ENCODE measurements at places on chromosomes 6 and 20.

GRCh38 chr6:118565311-118565960 lies 17.3 kb downstream of the PLN start:
- no peak for DNase-seq

DNA sequence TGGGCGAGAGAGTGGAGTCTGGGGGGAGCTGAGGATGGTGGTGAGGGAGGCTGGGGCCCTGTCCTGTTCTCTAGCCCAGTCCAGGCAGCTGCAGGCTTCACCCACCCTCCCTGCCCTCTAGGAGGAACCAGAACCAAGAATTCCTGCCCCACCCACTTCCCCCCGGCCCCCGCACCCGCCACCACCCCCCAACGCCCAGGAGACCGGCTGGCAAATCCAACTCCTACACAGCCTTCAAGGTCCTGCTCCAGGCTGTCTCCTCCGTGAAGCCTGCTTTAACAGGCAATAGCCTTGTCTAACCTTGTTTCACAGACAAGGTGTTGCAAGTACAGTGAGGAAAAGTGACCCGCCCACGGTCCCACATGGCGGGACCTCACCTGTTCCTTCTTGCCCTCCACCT lies 2.4 kb downstream of the SPDEF start:
- DNase-seq, result no peak

DNA sequence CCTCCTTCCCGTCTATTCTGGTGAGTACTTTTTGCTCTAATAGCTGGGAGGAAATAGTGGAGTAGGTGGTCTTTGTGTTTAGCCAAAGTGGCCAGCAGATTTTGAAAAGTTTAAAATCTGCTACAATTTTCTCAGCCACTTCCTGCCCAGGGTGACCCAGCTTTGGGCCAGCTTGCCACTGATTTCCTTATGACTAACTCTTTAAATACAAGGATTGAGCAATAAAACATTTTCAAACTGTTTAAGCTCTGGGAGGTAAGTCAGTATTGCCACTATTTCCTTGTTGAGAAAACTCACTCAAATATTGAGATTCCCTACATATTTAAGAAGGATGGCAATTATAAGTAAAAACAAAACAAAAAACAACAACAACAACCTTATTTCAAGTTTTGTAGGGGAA lies 54.5 kb downstream of the TRMT11 start:
- DNase-seq, result no peak

DNA sequence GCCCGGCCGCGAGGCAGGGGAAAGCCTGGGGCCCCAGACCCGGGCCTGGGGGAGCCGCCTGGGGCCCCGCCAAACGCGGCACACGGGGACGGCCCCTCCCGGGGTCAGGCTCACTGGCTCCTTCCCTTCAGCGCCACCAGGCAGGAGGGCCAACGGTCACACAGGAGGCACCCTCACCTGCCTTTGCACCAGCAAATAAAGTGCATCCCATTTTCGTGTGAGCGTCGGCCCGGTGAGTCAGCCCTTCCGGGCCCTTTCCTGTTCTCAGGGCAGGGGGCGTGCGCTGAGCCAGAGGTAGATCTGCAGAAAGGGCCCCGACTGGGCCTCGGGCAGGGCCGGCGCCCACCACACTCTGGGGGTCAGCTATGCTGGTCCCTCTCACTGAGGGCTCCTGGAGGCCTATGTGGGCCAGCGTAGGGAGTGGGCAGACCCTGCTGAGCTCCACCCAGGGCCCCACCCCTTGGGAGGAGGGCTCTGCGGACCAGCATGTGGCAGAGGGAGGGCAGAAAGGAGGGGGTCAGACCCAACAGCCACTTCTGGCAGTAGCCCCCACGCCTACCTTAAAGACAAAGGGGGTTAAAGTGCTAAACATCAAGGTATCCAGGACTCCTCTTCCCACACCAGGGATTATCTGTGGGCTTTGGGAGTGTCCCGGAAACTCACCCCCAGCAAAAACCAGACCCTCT lies 931 bp upstream of the UCKL1 start:
- peak; percentile 84 for DNase-seq

- no peak for DNase-seq
Measured at GRCh38 chr6:73560853-73561407, 40.1 kb upstream of the EEF1A1 start.

DNA sequence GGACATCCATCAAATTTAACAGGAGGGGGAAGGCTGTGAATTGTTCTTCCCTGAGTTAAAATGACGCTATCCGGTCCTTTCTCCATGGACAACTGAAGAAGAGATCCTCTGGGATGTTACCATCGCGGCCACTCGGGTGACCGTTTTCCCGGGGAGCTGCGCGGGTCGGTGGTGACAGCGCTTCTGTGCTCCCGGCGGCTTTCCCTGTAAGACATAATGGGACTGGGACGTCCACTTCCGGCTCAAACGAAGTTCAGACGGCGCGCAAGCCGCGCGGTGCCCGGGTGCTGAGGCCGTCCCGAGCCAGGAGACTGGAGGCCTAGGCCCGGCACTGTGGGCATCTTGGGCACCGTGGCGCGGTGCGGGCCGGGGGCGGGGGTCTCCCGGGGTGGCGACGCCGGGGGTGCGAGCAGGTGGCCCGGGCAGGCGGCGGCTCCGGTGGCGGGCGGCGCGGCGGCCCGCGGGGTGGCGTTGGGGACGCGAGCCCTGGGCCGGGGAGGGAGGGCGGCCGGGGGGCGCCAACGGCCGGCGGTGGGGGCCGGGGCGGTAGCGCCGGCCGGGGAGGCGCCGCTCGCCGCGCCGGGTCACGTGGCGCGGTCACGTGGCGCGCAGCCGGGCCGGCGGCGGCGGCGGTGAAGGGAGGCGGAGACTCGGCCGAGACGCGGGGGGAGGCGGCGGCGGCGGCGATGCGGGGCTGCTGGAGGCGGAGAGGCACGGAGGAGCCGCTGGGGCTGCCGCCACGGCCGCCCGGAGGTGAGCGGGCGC lies 63.6 kb downstream of the GTF2H5 start:
- DNase-seq, result peak; percentile 82

DNA sequence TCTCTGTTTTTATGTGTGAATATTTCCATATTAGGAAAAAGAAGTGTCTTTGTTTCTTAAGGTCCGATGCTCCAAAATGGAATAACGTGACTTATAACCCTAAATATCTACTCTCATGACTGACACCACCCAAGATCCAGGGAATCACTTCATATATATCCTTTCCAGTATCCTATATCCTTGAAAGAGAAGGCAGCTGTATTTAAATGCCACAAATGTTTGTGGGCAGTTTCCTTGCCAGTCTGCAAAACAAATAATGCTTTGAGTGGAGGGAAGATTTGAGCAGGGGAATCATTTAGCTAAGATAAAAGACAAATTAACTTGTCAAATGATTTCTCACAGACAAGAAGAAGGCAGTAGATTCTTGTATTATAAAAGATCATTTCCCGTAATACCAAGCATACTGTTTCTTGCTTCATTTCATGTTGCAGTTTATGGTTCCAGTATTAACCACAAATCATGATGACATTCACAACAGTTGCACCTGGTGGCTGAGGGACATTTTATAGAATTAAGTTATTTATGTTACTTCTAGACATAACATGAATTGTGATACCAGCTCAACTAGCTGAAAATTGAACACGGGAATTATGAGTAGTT lies 30.0 kb upstream of the FABP7 start:
- no peak for DNase-seq

GRCh38 chr6:41464481-41464880 lies 81.7 kb upstream of the FOXP4 start:
- DNase-seq, result no peak

DNA sequence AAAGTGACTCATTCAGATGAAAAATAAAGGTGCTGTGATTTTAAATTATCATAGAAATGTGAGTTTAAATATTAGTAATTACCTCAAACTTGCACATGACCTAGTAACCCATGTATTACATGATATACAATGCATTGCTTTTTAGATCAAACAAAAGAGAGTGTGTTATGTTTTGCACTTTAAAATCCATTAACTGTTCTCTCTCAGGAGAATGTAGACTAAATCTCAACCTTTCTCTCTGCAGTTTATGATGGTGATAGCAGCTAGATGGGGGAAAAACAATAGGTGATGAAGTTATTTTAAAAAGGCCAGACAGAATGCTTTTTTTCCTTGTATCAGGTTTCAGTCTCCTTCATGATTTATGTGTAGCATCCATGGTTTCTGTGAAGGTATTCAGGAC lies 404.4 kb upstream of the RNF217 start:
- DNase-seq, result no peak

DNA sequence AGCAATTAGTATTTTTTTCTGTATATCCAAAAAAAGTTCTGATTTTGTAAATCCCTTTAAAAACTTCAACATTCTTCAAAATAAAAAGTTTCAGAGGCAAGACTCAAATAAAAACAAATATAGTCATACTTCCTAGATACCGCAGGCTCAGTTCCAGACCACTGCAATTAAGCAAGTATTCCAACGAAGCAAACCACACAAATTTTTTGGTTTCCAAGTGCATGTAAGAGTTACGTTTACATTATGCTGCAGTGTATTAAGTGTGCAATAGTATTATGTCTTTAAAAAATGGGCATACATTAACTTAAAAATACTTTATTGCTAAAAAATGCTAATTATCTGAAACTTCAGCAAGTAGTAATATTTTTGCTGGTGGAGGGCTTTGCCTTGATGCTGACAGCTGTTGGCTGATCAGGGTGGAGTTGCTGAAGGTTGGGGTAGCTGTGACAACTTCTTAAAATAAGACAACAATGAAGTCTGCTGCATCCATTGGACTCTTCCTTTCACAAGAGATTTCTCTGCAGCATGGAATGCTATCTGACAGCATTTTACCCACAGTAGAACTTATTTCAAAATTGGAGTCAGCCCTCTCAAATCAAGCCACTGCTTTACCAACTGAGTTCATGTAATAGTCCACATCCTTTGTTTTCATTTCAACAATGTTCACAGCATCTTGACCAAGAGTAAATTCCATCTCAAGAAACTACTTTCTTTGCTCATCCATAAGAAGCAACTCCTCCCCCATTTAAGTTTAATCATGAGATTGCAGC lies 46.0 kb downstream of the PHIP start:
- DNase-seq, result no peak

GRCh38 chr6:113978084-113978675 lies 7.2 kb upstream of the HDAC2 start:
- no peak for DNase-seq

DNA sequence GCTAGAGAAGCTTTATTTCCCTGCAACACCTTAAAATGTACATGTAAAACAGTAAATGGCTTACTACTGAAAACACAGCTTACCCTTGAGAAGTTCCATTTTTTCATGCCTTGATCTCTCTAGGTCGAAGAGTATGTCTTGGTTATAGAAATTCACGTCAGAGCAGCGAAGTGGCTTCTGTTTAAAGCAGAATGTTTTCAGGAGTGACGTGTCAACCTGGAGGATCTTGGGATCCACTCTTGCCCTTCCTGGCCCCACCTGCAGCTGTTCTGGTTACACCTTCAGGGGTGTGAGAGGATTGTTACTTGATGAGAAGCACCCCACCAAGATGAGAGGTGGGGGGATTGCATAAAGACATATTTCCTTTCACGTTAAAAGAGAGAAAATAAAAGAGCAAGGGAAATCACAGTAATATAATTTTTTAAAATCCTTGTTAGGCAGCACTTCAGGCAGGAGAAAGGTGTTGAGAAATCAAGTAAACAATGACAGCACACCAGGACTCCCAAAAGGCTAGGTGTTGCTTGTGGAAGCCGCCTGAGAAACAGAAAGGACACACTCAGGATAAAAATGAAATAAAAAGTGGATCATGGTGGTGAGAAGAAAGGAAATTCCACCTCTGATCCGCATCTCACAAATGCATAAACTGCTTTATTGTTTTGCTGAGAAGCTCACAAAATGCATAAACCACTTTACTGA lies 149.7 kb downstream of the UNC5CL start:
- DNase-seq, result no peak

GRCh38 chr6:122818866-122819265 lies 29.8 kb downstream of the SMPDL3A start:
- DNase-seq, result no peak

GRCh38 chr6:53715434-53715833 lies 49.9 kb upstream of the KLHL31 start:
- DNase-seq, result no peak
